ENCODE measurements at places on chromosomes 1 and 21. TPM values are rescaled to one million over a fixed set of nuclear protein-coding genes. Genes with fewer than 3 reads are reported as not detected.

The DHX9 gene
- total RNA-seq, result 54.3 TPM

DNA sequence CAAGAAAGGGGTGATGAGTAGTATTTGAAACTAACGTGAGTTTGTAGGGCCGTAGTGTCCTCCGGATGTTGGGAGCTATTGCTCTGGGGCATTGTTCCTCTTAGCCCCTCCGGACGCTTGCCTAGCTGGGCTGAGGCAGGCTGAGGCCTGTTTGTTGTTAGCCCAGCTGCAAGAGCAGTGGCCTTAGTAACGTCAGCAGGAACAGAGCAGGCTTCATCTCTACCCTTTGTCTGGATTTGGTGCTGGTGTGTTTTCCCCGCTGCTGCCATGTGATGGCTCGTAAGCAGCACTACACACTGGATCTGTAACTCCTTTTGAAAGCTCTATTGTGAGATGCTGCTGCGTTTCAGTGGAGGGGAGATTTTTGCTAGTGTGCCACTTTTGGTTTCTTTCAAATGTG, 57.6 kb downstream of the DNM3 start:
- no peak for DNase-seq

The LORICRIN gene
- total RNA-seq, result not detected

The LIN28A gene
- total RNA-seq, result not detected

- peak; percentile 38 for DNase-seq
Observed at GRCh38 chr1:37734629-37735591, 30.0 kb downstream of the EPHA10 start.

Measured in cardiac septum (tissue), 1 donor.